ENCODE measurements at places on chromosomes 2 and 18.

GRCh38 chr2:238810321-238810720 is 37.6 kb upstream of the TWIST2 start:
- DNase-seq: no peak

- peak; percentile 84 for DNase-seq
Observed at GRCh38 chr2:191218292-191218898, 26.8 kb upstream of the MYO1B start.

DNA sequence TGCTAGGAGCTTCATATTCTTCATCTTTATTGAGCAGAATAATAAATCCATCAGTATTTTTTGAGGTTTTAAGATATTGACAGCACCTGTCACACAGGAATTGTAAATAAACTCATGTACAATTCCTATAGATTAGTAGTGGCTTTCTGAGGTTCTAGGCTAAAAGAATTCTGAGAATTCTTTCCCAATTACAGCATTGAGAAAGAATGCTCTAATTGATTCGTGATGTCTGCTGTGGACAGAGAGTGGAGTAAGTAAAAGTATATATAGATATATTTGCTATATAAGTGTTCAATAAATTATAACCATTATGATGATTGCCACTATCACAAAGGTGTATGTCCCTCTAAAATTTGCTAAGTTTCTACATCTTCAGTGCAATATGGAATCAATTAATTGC is 186.5 kb upstream of the NRP2 start:
- no peak for DNase-seq

- no peak for DNase-seq
Observed at GRCh38 chr2:5725794-5726463, 33.7 kb downstream of the SOX11 start.

GRCh38 chr2:122237450-122237849 is 482.0 kb downstream of the TSN start:
- no peak for DNase-seq

DNA sequence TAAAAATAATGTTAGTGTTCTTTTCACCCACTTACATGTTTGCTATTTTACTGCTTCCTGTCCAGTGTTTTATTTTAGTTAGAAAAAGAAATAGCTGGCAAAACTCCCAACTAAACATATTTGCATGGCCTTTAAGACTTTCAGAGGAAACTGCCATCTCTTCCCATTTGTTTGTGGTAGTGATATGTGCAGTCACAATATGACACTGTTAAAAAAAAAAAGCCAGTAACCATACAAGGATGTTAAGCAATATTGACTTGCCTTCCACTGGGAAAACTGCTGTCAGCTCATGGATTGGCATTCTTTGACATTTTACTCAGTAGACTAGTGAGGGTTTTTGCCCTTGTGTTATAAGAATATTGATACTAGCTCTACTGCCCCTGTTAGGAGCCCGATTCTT is 29.1 kb downstream of the XIRP2 start:
- no peak for DNase-seq

- no peak for DNase-seq
Observed at GRCh38 chr2:30985493-30986230, 152.6 kb downstream of the GALNT14 start.

- no peak for DNase-seq
Observed at GRCh38 chr2:107635883-107636282, 190.8 kb upstream of the RGPD4 start.

GRCh38 chr2:36539631-36540030 is 58.3 kb downstream of the FEZ2 start:
- DNase-seq: no peak

GRCh38 chr2:3254442-3254941 is 123.1 kb downstream of the EIPR1 start:
- no peak for DNase-seq

DNA sequence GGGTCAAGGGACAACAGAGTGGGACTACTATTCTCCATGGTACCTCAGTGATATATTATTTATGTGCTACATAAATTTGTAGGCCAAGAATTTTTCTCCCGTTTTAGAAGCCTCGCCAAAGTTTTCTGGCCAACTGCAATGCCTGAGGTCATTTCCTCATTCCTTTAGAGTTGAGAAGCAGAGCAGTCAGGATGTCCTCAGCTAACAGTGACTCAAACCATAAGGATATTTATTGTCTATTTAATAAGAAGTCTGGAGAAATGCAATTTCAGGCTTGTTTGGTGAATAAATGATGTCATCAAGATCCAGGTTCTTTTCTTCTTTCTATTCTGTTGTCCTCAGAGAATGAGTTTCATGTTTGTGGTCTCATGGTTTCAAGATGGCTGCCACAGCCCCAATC is 91.0 kb downstream of the ADCYAP1 start:
- DNase-seq: no peak

DNA sequence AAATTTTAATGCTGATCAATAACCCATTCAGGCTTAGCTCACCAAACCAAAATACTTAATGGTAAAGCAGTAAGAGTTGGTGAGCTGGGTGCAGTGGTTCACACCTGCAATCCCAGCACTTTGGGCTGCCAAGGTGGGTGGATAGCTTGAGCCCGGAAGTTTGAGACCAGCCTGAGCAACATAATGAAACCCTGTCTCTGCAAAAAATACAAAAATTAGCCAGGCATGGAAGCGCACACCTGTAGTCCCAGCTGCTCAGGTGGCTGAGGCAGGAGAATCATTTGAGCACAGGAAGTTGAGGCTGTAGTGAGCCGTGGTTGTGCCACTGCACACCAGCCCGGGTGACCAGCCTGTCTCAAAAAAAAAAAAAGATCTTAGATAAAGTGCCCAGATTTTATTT is 35.7 kb upstream of the MPP4 start:
- DNase-seq: no peak

DNA sequence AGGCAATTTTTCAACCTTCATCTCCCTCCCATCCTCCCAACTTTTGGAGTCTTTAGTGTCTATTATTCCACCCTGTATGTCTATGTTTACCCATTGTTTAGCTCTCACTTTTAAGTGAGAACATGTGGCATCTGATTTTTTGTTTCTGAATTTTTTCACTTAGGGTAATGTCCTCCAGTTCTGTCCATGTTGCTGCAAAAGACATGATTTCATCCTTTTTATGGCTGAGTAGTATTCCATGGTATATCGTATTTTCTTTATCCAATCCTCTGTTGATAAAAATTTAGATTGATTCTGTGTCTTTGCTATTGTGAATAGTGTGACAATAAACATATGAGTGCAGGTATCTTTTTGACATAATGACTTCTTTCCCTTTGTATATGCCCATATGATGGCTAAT is 48.2 kb downstream of the G6PC2 start:
- DNase-seq: no peak

GRCh38 chr2:168371273-168372019 is 84.6 kb upstream of the CERS6 start:
- no peak for DNase-seq

DNA sequence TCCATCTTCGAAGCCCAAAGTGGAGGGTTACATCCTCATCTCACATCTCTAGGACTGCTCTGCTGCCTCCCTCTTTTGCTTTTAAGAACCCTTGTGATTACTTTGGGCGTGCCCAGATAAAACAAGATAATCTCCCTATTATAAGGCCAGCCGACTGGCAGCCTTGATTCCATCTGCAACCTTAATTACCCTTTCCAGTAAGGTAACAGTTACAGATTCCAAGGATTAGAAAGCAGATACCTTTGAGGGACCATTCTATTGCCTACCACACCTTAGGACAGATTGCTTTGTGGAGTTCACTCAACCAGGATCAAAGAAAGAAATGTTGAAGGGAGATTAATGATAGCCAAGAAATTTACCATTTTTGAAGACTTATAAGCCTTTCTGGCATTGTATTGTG is 250.8 kb upstream of the ACVR2A start:
- DNase-seq: no peak

DNA sequence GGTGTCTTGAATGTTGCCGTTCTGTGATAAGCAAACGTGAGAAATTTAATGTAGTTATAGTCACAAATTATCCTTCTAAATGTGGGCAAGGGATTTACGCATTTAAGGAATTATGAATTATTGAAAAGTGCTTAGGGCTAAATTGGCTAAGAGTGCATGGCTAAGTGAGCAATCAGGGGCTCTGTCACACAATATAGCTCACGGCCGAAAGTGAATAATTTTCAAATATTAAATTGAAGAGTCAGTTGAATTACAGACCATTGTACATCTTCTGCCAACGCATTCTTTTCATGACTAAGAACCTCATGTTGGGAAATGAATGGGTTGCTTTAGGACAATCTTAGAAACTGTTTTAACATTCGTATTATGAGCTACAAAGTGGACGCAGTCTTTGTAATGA is 1832.9 kb upstream of the LRRTM1 start:
- DNase-seq: no peak
